AG08395 (cell line): ENCODE measurements at places on chromosomes 4 and X.

- DNase-seq: no peak
These were observed 171.8 kb upstream of the CLNK start for GRCh38 chr4:10856271-10856782.

DNA sequence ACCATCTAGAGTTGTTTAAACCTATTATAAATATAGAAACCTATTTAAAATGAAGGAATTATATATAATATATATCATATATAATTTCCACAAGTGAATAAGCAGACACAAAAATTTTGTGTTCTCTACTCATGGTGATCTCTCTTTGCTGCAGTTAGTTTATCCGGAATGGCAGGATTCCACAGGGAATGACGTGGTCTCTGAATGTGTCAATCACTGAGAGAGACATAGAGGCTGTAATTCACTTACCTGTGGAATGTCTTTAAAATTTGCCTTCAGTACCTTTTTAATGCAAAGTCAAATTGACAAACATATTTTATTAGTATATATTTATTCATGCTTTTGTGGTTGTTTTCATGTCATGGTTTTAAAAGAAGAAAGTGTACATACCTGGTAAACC is 669.3 kb downstream of the NLGN4X start:
- no peak for DNase-seq

DNA sequence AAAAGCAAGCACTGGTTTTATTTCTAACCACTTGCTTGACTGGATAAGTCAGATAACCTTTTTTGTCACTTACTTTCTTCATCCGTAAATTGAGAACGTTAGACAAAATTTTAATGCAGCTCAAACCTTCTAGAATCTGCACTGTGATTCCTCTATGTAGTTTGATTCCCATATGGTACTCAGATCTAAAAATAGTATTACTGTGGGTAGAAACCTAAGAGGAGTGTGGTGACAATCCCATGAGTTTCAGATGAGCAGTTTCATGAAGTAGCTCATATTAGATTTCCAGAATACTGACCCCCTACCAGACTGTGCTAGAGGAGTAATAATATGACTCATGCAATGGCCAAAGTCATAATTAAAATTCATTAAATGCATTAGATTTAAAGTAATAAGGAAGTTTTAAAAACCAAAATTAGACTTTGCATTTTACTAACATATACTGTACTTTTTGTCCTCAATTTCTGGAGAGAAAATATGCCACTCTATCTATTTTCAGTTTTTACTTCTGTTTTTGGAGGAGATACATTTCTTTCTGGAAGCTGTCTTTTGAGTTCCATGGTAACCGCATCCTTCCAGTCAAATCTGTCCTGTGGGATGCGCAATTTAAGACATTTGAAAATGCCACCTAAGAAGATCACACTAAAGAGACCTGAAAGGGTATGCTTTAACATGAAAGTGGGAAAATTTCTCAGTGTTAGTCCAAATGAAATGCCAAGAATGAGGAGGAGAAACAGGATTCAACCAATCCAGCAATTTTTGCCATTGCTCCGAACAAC is 64.1 kb upstream of the GPM6A start:
- DNase-seq: no peak

- no peak for DNase-seq
These were observed 34.1 kb upstream of the HHIP start for GRCh38 chr4:144611850-144612249.

DNA sequence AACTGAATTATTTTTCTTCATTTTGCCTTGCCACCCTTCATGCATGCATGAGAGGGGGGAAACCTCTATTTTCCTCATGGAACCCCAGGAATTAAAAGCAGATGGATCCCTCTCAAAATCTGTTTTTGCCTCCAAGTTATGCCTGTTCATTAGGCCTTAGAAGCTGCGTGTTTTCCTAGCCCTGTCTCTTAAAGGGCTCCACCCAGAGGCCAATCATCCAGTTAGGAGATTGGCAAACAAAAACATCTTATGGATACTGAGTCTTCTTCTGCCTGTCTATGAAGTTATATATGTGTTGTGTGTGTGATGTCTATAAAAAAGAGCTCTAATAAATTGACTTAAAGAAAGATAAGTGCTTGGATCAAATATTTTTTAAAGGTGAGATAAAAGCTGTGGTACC is 142.9 kb downstream of the ANAPC10 start:
- DNase-seq: no peak

DNA sequence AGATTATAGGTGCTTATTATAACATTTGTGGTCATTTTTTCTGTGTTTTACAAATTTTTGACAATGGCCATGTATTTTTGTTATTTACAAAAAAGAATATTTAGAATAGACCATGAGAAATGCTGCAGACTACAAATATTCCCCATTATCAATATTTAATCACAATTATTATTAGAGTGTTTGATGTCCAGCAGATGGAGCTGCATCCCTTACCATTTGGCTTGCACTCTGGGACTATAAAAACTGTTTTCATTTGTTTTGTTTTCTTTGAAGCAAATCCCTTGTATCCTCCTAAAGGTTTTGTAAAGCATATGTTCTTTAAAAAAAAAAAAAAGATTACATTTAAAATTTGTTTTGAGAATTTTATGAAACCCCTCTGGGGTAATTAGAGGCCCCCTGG is 85.6 kb upstream of the CXorf66 start:
- DNase-seq: no peak

- DNase-seq: no peak
These were observed 374.4 kb upstream of the NWD2 start for GRCh38 chr4:36870121-36870520.

GRCh38 chr4:7196736-7197135 is 4.4 kb downstream of the SORCS2 start:
- no peak for DNase-seq

DNA sequence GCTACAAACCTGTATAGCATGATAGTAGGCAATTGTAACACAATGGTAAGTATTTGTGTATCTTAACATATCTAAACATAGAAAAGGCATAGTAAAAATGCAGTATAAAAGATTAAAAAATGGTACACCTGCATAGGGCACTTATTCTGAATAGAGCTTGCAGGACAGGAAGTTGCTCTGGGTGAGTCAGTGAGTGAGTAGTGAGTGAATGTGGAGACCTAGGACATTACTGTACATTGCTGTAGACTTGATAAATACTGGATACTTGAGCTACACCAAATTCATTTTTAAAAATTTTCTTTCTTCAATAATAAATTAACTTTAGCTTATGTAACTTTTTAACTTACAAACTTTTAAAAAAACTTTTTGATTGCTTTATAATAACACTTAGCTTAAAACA is 68.2 kb upstream of the MAML3 start:
- DNase-seq: no peak

DNA sequence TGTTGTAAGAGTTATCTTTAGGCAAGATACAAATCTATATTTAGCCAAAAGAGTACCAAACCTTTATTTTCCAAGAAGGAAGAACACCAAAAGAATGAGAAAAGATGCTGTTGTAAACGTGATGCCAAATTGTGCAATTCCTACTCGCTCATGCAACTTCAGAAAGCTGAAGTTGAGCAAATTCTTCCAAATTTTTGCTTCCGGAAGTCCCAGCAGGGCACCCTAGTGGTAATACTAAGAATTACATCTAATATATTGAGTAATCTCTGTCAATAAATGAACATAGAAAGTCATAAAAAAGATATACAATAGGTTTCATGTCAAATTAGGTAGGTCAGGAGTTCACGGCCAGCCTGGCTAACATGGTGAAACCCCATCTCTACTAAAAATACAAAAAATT is 36.0 kb upstream of the SMARCAD1 start:
- DNase-seq: no peak

GRCh38 chrX:149715468-149715867 is 3.6 kb downstream of the MAGEA11 start:
- no peak for DNase-seq

DNA sequence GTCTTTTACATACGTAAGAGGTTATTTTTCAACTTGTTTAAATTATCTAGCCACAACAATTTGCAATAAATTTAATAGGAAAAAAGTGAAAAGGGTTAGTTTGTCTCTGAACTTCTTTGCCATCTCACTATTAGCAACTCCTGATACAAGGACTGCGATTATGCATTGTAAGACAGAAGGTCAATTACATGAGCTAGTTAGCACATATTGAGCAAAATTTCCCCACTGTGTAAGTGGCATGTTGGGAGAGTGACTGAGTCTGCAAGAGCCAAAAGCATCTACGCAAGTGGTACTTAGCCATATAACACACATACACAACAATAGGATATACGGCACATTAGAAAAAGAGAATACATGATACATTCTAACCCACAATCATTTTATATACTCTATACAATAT is 927.2 kb downstream of the STPG2 start:
- DNase-seq: no peak

- no peak for DNase-seq
These were observed 2.7 kb downstream of the TMEM165 start for GRCh38 chr4:55398461-55398860.

DNA sequence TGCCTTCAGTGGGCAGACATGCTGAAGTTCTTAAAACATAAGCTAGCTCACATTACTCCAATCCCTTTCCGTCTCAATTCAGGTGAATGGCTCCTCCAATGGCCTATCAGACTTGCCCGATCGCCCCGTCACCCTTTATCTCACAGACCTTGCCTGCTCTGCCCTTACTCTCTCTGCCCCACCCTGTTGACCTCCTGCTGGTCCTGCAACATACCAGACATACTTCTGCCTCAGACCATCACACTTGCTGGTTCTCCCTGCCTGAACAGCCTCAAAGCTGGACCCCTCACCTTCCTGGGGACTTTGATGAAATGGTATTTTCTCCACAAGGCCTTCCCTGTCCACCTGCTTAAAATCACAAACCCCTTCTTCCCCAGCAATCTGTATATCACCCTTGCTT is 340.1 kb upstream of the NR3C2 start:
- no peak for DNase-seq

- DNase-seq: no peak
These were observed 102.8 kb downstream of the PJA1 start for GRCh38 chrX:69062493-69062892.

DNA sequence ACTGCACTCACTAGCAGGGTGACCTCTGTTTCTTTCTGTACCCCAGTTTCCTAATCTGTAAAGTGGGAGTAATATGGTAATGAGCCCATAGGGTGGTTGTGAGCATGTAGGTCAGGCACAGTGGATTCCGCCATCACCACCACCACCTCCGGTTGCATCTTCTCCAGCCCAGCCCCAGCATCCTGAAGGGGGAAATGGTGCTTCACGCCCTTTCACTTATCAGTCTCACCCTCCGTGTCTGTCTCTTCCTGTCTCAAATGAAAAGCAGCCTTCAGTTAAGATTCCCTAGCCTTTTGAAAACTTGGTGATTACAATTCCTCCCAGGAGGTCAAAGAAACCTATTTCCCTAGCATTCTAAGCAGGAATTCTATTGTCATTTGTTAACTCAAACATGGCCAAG is 16.9 kb upstream of the XPNPEP2 start:
- no peak for DNase-seq

DNA sequence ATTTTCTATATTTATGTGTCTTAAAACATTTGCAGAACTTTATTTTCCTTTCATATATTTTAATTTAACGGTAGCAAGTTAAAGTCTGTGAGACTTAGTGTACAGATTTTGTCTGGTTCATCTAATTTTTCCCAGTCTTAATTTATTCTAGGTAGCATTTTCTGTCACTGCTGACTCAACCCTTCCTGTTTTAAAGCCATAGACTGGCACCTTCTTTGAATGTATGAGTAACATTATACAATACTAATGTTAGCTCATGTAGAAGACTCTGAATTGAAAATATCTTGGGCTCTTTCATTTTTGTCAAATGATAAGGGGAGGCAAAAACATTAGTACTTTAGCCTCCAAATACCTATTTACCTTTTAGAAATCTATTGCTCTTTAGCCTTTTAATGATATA is 43.6 kb downstream of the BLTP1 start:
- DNase-seq: no peak

- no peak for DNase-seq
These were observed 175.0 kb downstream of the MAPK10 start for GRCh38 chr4:86184901-86185285.

GRCh38 chr4:122218762-122219161 is 66.6 kb downstream of the BLTP1 start:
- peak; percentile 2 for DNase-seq
